ENCODE measurements at places on chromosomes 12 and 14. TPM values are rescaled to one million over a fixed set of nuclear protein-coding genes. Genes with fewer than 3 reads are reported as not detected.

DNA sequence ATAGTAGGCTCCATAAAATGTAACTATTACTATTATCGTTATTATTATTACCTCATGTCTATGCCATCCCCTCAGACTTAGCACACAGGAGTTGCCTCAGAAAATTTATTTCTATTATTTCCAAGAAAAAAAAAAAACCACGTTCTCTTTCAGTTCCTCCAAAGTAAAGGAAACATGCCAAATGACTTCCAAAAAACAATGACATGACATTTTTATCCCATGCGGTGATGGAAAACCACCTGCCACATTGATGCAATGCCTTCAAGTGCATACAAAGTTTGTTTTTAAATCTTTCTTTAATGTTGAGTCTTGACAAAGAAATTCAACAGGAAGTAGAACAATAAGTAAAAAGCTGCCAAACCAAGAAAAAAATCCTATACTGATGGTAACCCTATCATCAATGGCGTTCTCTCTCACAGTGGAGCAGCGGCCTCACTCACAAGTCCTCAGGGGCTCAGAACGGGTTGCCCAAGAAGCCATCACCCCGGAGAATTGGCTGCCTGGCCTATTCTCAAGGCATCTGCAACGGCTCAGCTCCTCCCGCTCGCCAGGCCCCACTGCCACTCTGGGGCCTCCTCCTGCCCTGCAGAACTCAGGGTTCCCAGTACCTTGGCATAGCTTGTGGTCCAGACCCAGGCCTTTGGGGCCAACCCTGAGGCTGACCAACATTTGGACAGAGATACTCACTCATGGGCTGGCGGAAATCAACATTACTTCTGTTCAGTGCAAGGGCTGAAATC, 51.9 kb downstream of the SERPINA3 start:
- no peak for DNase-seq

GRCh38 chr14:61994589-61994988, 232.4 kb downstream of the SNAPC1 start:
- DNase-seq: no peak

- DNase-seq: no peak
Measured at GRCh38 chr12:1507308-1507707, 87.1 kb downstream of the FBXL14 start.

GRCh38 chr14:99081156-99081765, 190.7 kb downstream of the BCL11B start:
- no peak for DNase-seq

GRCh38 chr12:62215506-62215905, 44.7 kb upstream of the USP15 start:
- no peak for DNase-seq

GRCh38 chr12:76220980-76221379, 127.2 kb downstream of the BBS10 start:
- no peak for DNase-seq

GRCh38 chr14:22410497-22410896, 178.5 kb downstream of the DAD1 start:
- DNase-seq: no peak

GRCh38 chr14:100589071-100589759, 2.0 kb upstream of the BEGAIN start:
- DNase-seq: no peak

- no peak for DNase-seq
Measured at GRCh38 chr12:6026998-6027397, 81.9 kb upstream of the ANO2 start.

GRCh38 chr14:103104389-103104653, 9.8 kb downstream of the EXOC3L4 start:
- no peak for DNase-seq

GRCh38 chr12:39354955-39355354, 88.0 kb downstream of the KIF21A start:
- DNase-seq: no peak

DNA sequence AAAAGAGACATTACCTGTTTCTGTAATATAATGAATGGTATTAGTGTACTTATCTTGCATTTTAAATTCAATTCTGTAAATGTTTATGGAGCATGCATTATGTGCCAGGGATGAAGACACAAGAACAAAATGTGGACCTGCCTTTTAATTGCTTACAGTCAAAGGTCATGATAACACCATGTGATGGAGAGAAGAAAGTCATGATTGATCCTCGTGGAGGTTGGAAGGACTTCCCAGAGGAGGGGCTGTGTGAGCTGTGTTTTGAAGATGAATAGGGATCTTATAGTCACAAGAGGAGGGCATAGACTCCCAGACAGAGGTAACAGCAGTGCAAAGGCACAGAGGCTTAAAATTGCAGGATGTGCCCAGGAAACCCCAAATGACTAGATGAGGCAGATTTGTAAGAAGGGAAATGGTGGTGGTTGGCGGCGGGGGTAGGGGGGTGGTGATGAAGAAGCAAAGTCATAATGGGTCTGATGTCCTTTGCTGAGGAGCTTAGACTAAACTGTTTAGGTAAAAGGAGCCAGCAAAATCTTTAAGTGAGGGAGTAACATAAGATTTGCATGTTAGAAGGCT, 151.5 kb downstream of the PRKCH start:
- peak; percentile 88 for DNase-seq

DNA sequence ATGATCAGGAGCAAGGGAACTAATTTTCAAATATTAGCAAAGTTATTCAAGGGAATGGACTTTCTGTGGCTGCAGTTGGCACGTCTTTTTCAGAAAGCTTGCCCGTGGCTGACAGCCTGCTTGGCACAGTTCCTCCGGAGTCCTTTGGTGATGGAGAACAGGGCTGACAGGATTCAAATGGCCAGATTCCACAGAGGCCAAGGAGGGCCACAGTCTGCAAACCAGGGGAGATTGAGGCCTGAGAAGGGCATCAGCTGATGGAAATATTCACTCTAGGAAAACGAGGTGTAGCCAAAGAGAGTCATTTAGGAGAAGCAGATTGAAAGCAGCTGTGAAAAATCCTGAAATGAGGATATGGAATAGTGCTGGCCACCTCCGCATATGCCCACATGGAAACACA, 178.3 kb downstream of the EMP1 start:
- DNase-seq: peak; percentile 33

GRCh38 chr12:49201595-49202295, 12.9 kb upstream of the TUBA1A start:
- peak; percentile 70 for DNase-seq

GRCh38 chr12:84804691-84805473, 107.7 kb downstream of the SLC6A15 start:
- no peak for DNase-seq

DNA sequence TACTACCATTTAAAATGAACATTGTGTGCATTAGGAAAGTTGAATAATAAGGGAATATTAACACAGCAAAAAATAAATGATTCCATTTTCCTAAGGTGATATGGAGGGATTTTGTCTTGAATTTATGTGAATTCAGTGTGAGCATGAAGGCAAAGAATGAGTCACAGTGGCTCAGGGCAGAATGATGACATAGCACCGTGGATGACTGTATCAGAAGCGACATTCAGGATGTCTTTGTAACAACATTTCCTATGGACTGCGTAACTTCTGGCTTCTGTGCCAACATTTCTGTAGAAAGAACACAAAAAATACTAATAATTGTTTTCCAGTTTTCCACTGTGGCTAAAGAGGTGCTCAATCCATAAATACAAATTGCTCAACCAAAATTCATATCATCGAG, 54.6 kb downstream of the TTC8 start:
- DNase-seq: no peak

- DNase-seq: peak; percentile 69
Measured at GRCh38 chr12:4112290-4112689, 161.3 kb upstream of the CCND2 start.

- DNase-seq: no peak
Measured at GRCh38 chr14:33642691-33643244, 308.1 kb downstream of the EGLN3 start.

EPYC gene
- not detected for total RNA-seq

ANO2 gene
- total RNA-seq: not detected

RNU4-1 gene
- 2,196 TPM for total RNA-seq

SMOC1 gene
- not detected for total RNA-seq

B4GALNT1 gene
- 5.7 TPM for total RNA-seq

GLS2 gene
- total RNA-seq: 2.4 TPM

HVCN1 gene
- 17.9 TPM for total RNA-seq

LGALS3 gene
- 12.2 TPM for total RNA-seq

CFAP251 gene
- 1.1 TPM for total RNA-seq

TMTC2 gene
- total RNA-seq: 1.9 TPM

BAG5 gene
- 32.1 TPM for total RNA-seq

MIPOL1 gene
- not detected for total RNA-seq

GAPDH gene
- total RNA-seq: 4,599 TPM

KRT75 gene
- total RNA-seq: not detected

WNT5B gene
- total RNA-seq: 0.89 TPM

Measured in activated CD4-positive, alpha-beta T cell treated with anti-CD3 and anti-CD28 coated beads, Interleukin-2, amount 10 ng/mL, durations not matched to agents 24 days and 14 days (primary cell).